ENCODE measurements at places on chromosomes 3 and 15.

- no peak for DNase-seq
Observed at GRCh38 chr15:84839714-84840113, 22.6 kb downstream of the ALPK3 start.

DNA sequence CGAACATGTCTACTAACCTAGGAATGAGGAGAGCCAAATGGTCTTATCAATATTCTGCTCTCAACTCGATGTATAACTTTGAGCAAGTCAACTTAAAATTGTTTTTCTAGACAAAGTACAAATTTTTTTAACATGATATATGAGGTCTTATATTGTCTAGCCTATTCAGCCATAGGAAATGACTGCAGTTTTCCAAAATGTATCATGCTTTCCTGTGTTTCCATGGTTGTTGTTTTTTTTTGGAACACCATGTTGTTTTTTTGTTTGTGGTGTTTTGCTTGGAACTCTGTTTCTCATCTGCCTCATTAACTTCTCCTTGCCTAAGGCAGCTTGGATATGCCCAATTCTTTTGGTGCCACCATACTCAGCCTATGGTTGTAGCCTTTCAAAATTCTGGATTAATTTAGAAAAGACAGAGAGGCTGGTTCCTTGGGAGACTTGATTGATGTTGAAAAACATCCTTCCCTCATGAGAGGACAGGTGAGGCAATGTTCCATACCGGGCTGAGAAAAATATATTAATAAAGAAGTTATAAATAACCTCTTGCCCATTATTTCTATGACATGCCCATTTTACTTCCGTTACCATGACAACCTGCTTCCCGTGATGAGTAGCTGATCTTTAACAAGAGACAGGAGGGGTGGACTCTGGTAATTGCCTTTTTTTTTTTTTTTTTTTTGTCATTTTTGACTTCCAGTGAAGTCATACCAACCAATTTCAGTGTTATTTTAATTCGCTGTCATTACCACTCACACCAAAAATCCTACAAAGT, 687.9 kb upstream of the GRM7 start:
- DNase-seq = no peak

DNA sequence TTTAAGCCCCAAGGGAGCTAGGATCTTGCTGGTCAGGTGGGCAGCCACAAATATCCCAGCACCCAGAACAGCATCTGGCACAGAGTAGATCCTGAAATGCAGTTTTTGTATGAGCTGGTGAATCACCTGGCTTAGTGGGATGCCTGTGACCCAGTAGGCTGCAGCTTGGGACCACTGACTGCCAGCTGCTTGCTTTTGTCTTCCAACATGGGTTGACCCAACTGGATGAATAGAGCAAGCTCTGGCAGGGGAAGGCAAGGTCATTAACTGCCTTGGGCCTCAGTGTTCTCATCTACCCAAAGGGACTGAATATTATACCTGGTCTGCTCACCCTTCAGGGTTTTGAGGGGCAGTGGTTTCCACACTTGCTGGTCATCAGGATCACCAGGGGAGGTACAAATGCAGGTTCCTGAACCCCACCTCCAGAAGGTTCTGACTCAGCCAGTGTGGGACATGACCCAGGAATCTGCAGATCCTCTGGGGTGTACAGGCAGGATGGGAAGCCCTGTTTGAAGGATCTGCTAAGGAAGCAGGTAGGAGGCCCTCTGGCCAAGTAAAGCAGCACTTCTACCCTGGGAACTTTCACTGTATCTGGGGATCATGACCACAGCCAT, 55.4 kb downstream of the ITGA11 start:
- DNase-seq = no peak

- peak; percentile 51 for DNase-seq
Observed at GRCh38 chr15:34737477-34737876, 17.3 kb downstream of the GJD2 start.

DNA sequence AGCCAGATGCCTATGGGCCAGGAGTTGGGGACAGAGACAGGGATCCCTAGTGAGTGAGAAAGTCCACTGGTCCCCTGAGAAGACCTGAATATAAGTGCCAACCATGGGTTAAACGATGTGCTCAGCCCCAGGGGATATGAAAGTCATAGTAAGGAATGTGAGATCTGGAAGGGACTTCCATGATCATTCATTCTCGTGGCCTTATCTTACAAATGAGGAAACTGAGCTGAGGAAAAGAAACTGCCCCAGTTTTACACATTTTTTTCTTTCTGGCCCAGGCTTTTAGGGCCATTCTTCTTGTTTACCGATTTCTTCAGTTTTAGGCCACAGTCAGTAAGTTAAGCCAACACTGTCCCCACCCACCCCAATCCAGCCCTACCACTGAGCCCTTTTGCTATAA, 11.1 kb downstream of the CD80 start:
- DNase-seq = no peak

DNA sequence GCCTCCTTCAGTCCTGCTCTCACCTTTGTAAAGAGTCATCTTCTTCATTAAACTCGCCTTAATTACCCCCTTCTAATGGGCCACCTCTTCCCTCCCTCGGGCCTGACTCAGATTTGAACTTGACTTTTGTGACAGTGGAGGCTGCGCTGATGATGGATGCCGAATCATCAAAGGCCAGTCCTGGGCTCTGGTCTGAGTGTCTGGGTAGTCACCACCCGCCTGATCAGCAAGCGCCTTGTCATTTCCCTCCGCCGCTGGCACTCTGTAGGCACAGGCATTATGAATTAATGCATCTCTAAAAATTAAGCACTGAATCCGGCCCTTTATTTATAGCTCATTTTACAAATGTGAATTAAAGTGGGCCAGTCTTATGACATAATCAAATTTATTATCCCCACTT, 116.7 kb upstream of the PROK2 start:
- DNase-seq = no peak

DNA sequence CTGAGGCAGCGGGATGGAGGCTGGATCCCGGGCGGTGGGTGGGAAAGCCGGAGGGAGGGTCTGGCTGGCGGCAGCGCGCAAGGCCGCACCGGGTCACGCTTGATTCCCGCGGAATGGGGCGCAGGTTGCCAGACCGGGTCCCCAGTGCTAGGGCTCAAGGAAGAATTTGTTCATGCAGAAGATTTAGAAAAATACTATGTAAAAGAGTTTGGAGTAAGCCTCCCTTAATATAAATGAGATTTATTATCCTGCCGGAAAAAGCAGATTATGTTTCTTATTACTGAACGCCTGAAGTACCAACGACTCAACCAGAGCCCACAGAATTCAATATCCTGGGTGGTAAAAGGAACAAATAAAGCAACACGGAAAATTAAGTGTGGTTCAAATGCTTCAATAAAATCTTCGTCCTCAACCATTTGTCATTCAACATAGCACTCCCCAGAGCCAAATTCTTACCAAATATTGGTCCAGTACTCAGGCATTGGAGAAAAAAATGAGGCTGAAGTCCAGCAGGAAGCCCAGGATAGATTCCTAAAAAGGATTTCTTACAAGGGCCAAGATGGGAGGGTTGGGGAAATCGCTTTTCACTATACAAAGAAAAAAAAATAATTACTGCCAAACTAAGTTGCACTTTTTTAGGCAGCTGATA, 1.2 kb upstream of the ZBTB20 start:
- peak; percentile 29 for DNase-seq

DNA sequence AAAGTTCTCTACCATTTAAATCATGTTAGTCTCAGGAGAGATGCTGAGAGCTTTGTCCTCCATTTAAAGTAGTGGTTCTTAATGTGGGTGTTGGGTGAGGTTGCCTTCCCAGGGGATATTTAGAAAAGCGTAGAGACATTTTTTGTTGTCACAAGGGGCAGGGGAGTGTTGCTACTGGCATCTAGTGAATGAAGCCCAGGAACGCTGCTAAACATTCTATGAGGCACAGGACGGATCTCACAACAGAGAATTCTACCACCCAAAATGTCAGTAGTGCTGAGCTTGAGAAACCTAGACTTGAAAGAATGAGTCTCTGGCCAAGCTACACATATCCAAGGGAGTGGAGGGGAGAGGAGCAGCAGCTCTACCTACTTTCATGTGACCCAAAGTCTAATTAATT, 60.7 kb upstream of the CTNNB1 start:
- no peak for DNase-seq

GRCh38 chr15:43538091-43538490, 20.7 kb downstream of the MAP1A start:
- DNase-seq = no peak

GRCh38 chr3:192409201-192409837, 318.0 kb downstream of the FGF12 start:
- peak; percentile 1 for DNase-seq

- DNase-seq = no peak
Observed at GRCh38 chr3:52067046-52067445, 10.7 kb upstream of the DUSP7 start.

DNA sequence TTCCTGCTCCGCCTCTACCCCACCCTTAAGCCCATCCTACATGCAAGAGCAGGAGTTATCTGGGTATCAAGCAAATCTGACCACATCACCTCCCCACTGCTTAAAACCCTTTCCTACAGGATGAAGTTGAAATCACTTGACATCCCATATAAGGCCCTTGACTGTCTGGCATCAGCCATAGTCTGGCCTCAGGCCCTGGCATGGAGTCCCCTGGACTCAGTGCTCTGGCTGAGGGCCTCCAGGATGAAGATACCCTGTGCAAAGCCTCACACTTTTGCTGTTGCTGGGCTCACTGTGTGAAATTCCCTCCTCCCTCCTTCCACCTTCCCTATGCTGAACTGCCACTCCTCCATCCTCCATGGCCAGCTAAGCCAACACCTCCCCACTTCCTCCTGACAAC, 65.2 kb upstream of the GLCE start:
- no peak for DNase-seq

- DNase-seq = no peak
Observed at GRCh38 chr3:9649791-9650521, 651 bp downstream of the MTMR14 start.

DNA sequence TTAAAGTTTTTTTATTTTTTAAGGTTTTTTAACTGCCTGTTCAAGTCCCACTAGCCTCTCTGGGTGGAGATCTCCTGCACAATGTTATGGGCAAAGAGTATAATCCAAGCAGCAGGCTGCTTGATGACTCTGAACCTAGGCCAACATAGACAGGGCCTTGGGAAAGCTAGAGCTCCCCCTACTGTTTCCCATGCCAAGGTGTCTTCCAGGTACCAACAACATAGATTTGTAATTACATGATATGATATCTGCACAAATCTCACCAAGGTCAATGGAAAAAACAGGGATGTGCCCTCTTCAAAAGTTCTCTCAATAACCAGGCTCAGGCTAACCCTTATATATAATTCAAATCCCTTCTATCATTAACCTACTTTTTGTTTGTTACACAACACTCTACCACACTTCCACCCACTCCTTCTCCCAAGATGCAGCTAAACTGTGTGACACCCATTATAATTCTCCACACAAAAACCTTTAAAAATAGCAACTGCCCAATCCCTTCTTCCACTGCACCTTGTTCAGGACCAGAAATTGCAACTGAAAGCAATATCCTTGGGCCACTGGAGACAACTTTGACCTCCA, 43.8 kb downstream of the RBM15B start:
- DNase-seq = peak; percentile 45

DNA sequence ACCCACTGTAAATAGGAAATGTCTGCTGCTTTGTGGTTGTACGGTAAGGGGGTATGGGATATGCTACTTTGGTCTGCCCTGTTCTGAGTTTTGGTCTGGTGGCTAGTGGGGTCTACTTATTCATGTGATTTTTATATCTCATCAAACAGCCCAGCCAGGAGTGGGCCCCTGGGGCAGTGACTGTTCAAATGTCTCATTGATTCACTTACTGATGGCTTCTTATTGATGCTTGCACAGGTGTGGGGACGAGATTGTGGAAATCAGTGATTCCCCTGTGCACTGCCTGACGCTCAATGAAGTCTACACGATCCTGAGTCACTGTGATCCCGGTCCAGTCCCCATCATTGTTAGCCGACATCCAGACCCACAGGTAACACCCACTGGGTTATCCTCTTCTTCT, 38.5 kb downstream of the STARD5 start:
- no peak for DNase-seq

GRCh38 chr15:90036806-90037510, 35.8 kb downstream of the ZNF710 start:
- no peak for DNase-seq

DNA sequence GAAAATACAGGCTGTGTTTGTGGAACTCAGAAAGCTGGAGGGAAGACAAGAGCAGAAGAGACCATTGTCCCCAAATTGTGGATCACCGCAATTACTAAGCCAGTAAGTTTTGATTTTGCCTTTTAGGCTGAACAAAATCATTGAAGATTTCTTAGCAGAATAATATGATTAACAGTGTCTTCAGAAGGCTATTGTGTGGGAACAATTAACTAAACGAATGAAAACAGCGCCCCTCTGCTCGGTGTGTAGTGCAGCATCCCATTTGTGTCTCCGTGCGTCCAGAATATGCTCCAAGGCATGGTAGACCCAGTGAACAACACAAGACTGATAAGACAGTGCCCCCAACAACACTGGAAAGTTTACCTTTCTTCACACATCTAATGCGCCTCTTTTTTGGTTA, 71.2 kb downstream of the CRTC3 start:
- no peak for DNase-seq

DNA sequence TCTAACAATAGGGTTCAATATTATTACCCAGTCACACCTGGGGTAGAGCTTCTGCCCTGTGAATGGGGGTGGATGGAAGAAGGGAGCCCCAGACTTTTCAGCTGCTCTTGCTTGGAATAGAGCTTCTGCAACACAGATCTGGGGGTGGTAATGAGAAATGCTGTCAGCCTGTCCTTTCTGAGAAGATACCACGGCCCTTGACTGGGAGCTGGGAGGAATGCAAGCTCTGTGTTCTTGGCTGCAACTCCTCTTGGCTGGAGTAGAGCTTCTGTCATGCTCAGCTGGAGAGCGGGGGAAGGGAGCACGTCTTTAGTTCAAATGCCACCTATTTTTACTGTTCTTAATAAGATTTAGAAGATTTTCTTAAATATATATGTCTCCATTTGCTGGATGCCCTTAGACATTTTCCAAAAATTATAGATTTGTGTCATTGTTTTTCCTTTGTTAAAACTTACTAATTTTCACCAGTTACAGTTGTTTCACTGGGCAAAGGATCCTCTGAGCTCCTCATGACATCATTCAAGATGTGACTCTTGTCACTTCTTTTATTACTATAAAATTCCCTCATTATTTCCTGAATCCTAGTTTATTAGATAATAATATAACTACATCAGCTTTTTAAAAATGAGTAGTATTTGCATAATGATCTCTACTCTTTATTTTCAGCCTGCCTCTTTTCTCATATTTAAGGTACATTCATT, 180.0 kb upstream of the TGFBR2 start:
- DNase-seq = peak; percentile 78

GRCh38 chr3:44120721-44121582, 120.7 kb upstream of the TOPAZ1 start:
- peak; percentile 16 for DNase-seq

GRCh38 chr3:126313580-126314304, 43.5 kb downstream of the KLF15 start:
- no peak for DNase-seq

GRCh38 chr15:49215768-49216739, 46.0 kb downstream of the GALK2 start:
- DNase-seq = no peak

DNA sequence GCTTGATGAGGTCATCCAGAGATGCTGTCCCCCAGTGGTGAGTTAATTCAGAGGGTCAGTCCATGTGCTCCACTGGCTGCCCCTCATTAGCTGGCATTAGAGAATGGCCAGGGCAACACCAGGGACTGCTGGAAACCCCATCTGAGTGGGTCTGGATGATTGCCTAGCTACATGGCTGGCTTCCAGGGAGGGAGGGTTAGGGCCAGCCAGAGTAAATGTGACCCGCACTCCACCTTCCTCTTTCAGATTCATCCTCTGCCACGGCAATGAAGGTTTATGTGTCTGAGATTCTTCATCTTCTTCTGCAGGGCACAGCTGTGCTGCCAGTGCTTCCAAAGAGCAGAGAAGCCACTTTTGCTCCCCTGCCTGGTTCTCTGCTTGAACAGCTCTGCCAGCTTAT, 391.9 kb downstream of the OCA2 start:
- no peak for DNase-seq

Measured in AG10803 (cell line).